Renal cortex interstitium (tissue), 15 donors: ENCODE measurements at places on chromosomes 1 and 21. TPM values are rescaled to one million over a fixed set of nuclear protein-coding genes. Genes with fewer than 3 reads are reported as not detected.
A peak's percentile ranks its signal among the peaks of the same experiment; 100 is the strongest.

DNA sequence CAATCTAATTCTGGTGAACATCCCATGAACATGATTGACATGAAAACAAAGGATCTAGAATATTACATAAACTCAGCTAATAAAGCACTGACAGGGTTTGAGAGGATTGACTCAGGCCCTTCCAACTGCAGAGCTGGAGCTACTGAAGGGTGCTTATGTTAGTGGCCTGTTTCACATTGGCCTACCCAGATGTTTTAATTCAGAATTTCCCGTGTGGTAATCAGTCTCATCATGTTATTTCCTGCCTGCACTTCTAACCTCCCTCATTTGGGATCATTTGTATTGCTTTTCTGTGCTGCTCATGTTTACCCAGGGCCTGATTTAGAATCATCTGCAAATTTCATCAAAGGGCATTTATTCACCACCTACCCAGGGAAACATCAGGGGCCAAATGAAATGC is 270.3 kb downstream of the PLPP3 start:
- no peak for DNase-seq

Gene CRNN
- polyA plus RNA-seq, result not detected

Gene ARHGEF16
- polyA plus RNA-seq, result 28.0 TPM

GRCh38 chr1:182580736-182581135 is 8.3 kb downstream of the RNASEL start:
- DNase-seq, result no peak

Gene ATP6V1G3
- polyA plus RNA-seq, result 6.7 TPM

- no peak for DNase-seq
Observed at GRCh38 chr1:24878775-24879742, 51.0 kb downstream of the RUNX3 start.

DNA sequence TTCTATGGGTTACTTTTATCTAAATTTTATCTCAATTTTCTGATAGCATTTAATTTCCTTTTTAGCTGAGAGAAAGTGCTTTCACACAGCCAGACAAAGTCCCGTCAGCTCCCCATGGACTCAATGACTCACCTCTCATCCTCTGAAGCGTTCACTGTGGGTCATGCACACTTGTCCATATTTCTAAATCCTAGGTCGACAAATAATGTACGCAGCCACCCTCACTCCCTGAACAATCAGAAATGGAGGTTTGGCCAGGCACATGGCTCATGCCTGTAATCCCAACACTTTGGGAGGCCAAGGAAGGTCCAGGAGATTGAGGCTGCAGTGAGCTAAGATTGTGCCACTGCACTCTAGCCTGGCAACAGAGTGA is 42.4 kb upstream of the COA6 start:
- DNase-seq, result no peak

Gene PGD
- 220 TPM for polyA plus RNA-seq

Gene CNIH3
- polyA plus RNA-seq, result 12.6 TPM

Gene C1QTNF12
- 17.4 TPM for polyA plus RNA-seq

GRCh38 chr1:23344111-23344986 is at the start of gene HNRNPR:
HNRNPR (minus strand) TSS chr1:23344284; CDS start chr1:23341008, 3,276 bp downstream.
- peak; percentile 100 for DNase-seq

Gene SPRTN
- polyA plus RNA-seq, result 12.7 TPM

DNA sequence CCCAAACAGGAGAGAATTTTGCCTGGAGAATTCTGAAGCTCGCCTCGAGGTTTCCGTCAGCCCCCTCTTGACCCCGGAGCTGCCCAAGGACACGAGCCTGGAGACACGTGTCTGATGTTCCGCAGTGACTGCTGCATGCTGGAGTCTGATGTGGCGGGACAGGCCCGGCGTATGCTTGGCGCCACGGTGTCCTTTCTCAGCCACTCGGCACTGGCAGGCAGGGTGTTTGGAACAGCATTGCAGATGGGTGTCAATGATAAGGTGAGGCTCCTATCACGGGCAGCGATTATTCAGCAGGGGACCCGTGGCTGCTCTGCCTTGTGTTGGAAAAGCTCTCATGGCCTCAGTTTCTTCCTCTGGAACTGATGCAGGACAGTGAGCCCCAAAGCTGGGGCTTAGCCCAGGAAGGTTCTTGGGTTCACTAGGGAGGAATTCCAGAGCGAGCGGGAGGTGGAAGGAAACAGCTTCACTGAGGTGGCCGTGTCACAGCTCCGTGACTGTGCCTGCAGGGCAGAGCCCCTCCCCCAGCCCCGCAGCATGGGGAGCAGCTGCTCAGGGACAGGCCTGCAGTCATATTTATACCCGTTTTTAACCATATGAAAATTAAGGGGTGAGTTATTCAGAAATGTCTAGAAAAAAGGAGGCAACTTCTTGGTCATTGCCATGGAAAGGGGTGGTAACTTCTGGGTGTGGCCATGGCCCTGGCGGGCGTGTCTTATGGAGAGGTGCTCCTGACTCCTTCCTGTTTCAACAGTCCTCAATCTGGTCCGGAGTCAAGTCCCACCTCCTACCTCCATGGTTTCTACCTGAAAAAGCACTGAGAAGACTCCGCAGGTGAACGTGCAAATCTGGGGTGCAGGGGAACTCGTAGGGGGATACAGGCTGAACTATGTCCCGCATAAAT is 123.4 kb downstream of the SIK1 start:
- no peak for DNase-seq

Gene ELF3
- 40.8 TPM for polyA plus RNA-seq

Gene TNFRSF18
- polyA plus RNA-seq, result 0.80 TPM

GRCh38 chr1:173353350-173353749 is 123.8 kb upstream of the PRDX6 start:
- DNase-seq, result no peak

- no peak for DNase-seq
Observed at GRCh38 chr1:16430606-16431005, 6.6 kb downstream of the SPATA21 start.

Gene ERICH3
- 0.36 TPM for polyA plus RNA-seq

GRCh38 chr21:38619480-38619879 is 121.2 kb upstream of the ERG start:
- DNase-seq, result no peak

Gene AIDA
- 75.7 TPM for polyA plus RNA-seq

GRCh38 chr1:226688808-226689207 is 50.3 kb downstream of the ITPKB start:
- DNase-seq, result no peak

Gene HNRNPCL2
- polyA plus RNA-seq, result 0.17 TPM

- DNase-seq, result no peak
Observed at GRCh38 chr1:55519937-55520683, 304.9 kb upstream of the USP24 start.

Gene KRTAP13-3
- polyA plus RNA-seq, result not detected

Gene CRB1
- polyA plus RNA-seq, result 2.6 TPM

DNA sequence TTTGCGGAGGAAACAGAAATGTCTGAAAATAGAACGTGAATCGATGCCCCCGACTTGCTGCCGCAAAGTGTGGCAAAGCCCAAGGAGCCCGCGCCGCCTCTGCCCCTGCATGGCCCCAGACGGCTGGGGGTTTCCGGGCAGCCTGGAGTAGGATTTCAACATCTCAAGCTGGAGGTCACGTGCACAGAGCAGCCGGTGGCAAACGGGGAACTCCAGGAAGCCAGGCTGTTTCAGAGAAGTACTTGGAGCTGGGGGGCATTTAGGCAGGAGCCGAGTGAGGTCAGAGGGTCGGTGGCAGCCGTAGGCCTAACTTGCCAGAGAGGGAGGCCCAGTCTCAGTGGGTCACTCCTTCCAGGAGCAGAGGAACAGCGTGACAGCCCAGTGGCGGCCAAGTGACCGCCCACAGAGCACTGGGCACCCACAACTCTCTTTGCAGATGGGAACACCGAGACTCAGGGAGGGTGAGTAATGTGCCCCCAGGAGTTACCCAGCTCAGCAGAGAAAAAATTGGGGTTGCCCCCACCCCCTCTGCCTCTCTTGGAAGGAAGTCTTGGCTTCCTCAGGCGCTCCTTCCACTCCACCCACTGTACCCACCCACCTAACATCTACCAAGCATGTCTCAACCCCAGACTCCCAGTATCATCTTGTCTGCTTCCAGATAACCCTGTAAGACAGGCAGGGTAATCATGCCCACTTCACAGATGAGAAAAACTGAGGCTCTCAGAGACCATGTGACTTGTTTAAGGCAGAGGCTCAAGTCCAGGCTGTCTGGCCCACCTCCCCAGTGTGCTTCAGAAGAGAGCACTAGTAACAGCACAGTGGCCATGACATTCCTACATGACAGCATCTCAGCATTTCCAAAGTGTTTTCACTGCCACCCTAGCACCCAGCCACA is 179.4 kb downstream of the HIVEP3 start:
- DNase-seq, result no peak

- no peak for DNase-seq
Observed at GRCh38 chr1:55506740-55507577, 291.8 kb upstream of the USP24 start.

- DNase-seq, result no peak
Observed at GRCh38 chr1:91397605-91398004, 7.0 kb downstream of the HFM1 start.

GRCh38 chr1:3668585-3669300 is 16.4 kb downstream of the TP73 start:
- no peak for DNase-seq

GRCh38 chr21:37742115-37742514 is 174.1 kb downstream of the KCNJ6 start:
- DNase-seq, result no peak

- no peak for DNase-seq
Observed at GRCh38 chr1:205229916-205230700, 2.4 kb downstream of the TMCC2 start.

- DNase-seq, result no peak
Observed at GRCh38 chr1:181319907-181320306, 163.4 kb upstream of the CACNA1E start.

Gene C1QA
- 8.3 TPM for polyA plus RNA-seq

GRCh38 chr1:158118713-158119402 is 61.8 kb upstream of the CD1D start:
- DNase-seq, result no peak

- no peak for DNase-seq
Observed at GRCh38 chr1:233629305-233629935, 15.5 kb downstream of the KCNK1 start.

DNA sequence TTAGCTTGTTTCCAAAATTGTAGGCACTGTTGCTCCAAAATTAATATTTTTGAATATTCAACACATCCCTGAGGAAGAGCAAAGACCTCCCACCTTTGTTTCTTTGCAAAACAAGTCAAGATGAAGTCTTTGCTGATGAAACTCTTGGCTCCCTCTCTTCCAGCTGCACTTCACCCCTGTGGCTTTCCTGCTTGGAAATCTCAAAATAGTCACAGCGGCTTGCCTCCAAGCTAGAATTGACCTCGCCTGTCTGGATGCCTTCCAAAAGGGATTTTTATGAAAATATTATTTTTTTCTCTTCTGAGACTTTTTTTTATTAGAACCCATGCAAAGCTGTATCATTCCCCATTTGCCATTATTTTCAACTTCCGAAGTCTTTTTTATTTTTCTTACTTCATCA is 71.1 kb upstream of the MROH9 start:
- DNase-seq, result no peak

GRCh38 chr21:46184625-46185555 is 631 bp upstream of the SPATC1L start:
- peak; percentile 82 for DNase-seq

GRCh38 chr1:89273324-89273778 is 691 bp upstream of the GBP5 start:
- no peak for DNase-seq

Gene ADGRL4
- 19.0 TPM for polyA plus RNA-seq

DNA sequence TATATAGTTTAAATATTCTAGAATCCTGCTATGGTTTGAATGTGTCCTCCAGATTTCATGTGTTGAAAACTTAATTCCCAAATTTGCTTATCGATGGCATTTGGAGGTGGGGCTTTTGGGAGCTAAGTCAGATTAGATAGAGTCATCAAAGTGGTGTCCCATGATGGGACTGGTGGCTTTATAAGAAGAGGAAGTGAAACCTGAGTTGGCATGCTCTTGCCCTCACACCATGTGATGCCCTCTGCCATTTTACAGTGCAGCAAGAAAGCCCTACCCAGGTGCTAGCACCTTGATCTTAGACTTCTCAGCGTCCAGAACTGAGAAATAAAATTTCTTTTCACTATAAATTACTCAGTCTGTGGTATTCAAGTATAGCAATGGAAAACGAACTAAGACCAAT is 111.3 kb downstream of the TGFB2 start:
- DNase-seq, result no peak

DNA sequence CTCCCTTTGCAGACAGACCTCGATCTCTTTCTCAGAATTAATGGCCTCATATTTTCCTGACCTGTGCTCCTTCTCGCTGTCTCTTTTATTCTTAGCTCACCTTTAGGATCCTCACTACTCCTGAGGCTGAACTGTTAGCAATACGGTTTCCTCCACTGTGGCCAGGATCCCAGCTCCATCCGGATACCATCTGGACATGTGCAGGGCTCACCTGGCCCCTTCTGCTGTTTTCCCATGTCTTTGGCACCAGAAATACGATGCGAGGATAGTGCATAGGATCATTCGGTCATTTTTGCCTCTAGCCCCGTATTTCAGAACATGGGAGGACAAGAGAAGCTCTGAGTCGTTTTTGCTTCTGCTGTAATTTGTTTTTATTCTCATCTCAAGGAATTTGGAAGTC is 108.5 kb upstream of the KIF26B start:
- DNase-seq, result no peak

DNA sequence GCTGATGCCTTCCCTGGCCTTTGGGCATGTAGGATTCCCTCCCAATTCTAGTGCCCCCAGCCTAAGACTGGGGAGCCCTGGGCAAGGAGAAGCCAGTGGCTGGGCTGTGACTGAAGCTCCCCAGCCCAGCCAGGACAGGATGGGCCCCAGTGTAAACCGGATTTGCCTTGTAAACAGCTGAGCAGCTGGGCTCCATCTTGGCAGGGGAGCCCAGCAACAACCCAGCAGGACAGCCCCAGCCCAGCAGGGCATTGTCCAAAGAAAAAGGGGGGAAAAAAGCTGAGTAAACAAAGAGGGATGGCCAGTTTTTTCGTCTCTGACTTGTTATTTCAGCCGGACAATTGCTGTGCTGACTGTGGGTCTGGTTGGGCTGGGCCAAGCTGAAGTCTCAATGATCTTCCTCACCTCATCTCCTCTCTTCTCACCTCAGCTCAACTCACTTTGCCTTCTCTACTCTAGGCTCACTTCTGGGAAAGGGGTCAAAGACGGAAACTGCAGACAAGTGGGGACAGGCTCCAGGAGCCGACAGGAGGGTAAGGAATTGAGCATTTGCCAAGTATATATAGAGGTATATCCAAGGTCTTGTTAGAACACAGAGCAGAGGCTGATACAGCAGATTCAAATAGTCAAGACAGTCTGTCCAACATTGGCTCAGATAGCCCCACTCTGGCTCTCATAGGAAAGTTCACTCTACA is 97.7 kb downstream of the TMEM53 start:
- DNase-seq, result peak; percentile 49

- DNase-seq, result no peak
Observed at GRCh38 chr21:30900881-30901280, 19.5 kb upstream of the KRTAP11-1 start.
